Activated CD4-positive, alpha-beta T cell treated with anti-CD3 and anti-CD28 coated beads for 4 hours (primary cell): ENCODE measurements at places on chromosomes 7 and 10.

GRCh38 chr10:38038107-38038931 is 27.8 kb downstream of the ZNF33A start:
- no peak for DNase-seq

GRCh38 chr7:96321658-96322372 is at the start of gene SLC25A13:
Gene SLC25A13 (minus strand): TSS chr7:96322098. CDS start chr7:96321956, 142 bp downstream.
- DNase-seq = peak; percentile 43

DNA sequence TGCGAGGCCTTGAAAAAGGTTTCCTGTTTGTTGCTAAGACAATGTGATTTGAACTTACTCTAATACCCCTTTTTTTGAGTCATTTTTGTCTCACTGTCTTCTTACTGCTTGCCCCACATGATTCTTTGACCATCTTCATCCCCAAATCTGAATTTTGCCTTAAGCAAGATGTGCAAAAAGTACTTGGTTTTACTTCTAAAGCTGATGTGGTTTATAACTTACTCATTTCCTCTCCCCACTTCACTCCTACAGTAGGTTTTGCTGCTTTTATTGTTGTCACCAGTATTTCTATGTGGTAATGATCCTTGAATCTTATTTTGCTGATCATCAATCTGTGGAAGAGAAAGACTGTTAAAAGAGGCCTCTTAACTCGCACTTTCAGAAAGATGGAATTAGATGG is 396.4 kb downstream of the SDK1 start:
- DNase-seq = no peak

DNA sequence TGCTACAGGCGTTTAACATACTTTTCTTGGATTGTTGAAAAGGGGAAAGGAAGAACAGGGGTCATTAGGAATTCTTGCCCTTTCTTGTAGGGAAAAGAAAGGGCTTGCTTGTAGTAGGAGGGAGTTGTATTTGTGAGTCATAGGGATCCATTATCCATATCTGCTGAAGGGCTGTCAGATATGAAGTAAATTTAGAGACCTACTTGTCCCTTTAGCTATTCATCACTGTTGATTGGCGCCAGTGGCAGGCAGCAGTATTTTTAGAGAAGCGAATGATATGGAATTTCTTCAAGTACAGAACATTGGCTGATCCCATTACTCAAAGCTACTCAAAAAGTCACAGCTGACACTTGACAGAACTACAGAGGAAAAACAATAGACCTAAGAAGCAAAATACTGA is 97.7 kb downstream of the CELF2 start:
- no peak for DNase-seq

GRCh38 chr7:148676291-148676690 is 22.4 kb upstream of the CUL1 start:
- DNase-seq = no peak

- peak; percentile 18 for DNase-seq
These were observed 743 bp upstream of the ZCCHC24 start for GRCh38 chr10:79445977-79446757.

- DNase-seq = no peak
These were observed 475.5 kb downstream of the RPS24 start for GRCh38 chr10:78508955-78509748.

DNA sequence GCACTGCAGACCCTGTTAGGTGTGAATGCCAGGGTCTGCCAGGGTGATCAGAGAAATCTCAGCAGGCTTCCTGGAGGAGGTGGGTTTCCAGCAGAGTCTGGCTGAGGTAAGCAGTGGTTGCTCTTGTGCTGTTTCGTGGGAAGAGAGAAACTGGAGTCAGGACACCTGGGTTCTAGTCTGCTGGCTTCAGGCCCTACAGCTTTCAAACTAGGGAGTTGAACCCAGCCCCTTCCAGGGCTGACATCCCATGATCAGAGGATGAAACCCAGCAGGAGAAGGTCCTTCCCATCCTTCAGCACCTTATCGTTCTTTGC is 116.8 kb downstream of the CDH23 start:
- DNase-seq = no peak

DNA sequence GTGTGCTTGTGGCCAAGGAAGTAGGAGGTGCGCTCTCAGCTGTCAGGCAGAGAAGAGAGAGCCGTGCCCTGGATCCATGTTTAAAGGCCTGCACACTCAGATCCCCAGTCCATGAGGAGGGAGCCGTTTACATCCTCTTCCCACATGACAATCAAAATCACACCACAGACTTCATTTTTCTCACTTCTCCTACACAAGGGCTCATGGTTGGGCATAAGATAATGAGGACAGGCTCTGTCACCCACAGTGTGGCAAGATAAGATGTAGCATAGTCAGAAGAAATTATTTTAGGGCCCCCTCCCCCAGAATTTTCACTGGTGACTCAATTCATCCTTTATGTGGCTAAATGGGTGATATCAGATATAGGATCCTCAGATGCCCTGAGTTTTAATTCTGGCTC is 35.9 kb upstream of the INHBA start:
- DNase-seq = no peak

GRCh38 chr7:96539471-96539870 is 170.2 kb downstream of the SEM1 start:
- DNase-seq = no peak

DNA sequence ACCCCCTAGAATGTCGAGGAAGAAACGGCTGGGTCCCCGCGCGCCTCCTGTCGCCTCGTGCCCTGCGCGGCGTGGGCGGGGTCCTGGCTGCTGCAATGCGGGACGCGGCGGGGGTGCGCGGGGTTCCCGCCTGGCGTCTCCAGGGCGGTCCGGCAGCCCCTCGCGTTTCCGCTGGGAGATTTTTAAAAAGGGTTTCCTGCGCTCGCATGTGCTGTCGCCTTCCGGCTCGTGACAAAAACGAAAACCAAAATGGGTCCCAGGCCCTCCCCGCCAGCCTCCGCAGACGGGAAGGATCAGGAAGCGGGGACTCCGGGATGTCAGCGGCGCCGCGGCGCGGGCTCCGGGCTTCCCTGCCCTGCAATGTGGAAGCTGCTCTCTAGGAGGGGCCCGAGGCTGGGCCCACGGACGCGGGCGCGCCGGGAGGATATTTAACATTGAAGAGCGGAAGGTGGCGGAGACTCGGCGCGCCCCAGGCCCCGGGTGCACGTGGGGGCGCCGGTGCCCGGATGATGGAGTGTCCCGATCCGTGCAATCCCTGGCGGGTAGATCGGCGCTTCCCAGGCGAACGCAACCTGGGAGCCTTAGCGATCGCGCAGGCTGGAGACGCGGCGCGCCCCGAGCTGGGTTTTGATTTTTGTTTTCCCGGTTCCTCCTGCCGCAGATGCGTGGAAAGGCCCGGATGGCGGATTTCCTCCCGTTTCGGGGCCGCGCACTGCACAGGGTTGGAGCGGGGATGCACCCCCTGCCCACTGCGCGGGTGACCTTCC is 1.0 kb downstream of the PFKP start:
- peak; percentile 66 for DNase-seq

GRCh38 chr7:151017370-151017952 is 6.8 kb downstream of the ATG9B start:
- DNase-seq = no peak

DNA sequence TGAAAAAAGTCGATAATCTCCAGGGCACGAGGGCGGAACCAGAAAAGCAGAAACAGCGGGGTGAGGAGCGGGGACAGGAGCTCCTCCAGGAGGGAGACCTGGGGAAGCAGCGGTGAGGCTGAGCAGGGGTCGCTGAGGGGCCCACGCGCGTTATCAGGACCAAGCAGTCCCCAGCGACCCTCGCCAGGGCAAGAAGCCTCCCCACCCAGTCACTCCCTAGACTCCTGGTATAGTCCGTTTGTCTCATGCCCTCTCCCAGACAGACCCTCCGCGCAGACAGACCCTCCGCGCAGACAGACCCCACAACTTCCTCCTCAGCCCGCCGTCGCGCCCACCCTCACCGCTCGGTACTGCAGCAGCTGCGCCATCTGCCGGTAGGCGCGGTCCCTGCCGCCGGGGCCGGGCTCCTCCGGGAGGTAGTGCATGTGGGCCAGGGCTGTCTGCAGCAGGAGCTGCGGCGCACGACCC is 6.3 kb downstream of the ATG9B start:
- DNase-seq = peak; percentile 72

DNA sequence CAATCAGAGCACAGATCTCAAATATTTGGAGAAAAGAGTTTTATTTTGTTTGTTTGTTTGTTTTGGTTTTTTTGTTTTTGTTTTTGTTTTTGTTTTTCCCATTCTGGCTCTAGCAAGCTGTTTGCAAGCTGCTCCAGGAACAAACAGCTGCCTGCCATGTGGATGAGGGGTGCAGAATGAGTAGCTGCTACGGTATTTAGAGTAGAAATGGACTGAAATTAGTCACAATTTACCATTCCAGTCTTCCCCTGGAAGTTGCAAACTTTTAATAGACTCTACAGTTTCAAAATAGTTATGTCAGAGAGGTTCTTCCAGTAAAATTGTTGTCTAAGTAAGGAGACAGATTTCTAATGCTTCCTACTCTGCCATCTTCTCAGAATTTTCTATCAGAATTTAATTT is 27.1 kb upstream of the TAS2R16 start:
- no peak for DNase-seq

DNA sequence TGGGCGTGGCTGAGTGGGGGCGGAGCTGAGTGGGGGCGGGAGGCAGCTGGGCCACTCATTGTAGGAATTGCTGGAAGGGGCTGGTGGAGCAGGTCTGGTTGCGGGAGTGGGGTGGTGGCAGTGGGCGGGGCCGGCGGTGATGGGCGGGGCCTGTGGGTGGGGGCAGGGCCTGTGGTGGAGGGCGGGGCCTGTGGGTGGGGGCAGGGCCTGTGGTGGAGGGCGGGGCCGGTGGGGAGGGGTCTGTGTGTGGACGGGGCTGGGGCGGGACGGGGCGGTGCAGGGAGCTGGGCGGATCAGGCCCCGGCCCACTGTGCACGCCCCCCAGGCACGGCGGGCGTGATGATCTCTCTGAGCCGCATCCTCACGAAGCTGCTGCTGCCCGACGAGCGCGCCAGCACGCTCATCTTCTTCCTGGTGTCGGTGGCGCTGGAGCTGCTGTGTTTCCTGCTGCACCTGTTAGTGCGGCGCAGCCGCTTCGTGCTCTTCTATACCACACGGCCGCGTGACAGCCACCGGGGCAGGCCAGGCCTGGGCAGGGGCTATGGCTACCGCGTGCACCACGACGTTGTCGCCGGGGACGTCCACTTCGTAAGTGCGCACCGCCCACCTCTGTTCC is 14.0 kb downstream of the SLC29A4 start:
- DNase-seq = peak; percentile 68

DNA sequence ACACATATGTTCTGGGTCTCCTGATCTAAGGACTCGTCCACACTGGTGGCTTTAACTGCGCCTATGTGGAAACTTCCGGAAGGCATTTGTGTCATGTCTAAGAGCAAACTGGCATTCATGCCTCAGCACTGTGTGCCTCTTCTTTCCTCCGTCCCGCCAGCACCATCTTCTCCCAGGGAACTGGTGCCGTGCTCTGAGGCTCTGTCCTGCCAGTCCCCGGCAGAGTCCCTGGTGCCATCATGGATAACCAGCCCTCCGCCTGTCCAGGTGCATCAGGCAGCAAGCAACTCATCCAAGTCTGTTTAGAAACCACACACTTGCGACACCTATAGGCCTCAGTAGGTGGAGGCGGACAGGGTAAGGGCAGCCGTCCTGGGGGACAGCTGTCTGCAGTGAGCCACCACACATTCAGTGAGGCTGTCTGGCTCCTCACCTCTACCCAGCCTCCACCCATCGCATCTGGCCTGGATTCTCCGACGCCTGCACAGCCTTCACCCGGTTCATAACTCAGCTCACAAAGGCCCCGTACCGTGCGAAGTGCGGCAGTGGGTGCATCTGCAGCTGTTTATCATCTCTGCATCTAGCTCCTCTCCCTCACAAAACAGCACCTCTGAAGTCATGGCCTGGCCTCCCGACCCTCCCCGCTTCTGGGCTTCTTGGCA is 162.7 kb downstream of the DIP2C start:
- DNase-seq = no peak

DNA sequence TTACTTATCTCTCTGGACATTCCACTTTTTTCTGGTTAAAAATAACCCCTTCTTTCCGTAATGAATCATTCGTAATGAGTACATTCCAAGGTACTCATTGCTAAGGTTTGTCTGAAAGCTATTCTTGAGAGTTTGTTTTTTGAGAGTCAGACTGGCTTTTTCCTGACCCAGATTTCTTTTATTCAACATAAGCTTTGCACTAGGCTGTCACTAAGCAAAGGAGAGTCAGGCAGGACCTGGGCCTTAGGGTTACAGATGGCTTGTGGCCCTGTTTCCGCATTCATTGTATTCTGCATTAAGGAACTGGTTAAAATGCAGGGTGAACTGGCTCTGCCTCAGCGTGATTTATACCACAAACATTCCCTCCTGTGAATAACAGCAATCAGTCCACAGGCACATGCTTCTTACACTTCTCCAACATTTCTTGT is 84.1 kb downstream of the POM121L12 start:
- DNase-seq = no peak

DNA sequence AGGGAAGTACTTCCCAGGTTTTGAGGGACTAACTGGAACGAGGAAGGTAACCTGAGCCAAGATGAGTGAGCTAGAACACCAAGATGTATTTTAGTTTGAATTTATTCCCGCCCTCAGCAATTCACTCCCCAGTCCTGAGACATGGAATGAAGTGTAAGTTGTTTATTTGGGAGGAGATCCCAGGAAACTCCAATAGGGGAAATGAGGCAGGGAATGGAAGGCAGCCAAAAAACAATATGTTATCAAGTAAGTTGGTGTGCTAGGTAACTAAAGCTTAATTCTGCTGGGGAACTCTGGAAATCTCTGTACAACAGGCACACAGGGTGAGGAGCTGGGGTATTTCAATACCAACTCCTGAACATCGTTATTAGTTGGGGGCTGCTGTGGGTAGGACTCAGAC is 189.7 kb upstream of the HDAC9 start:
- DNase-seq = no peak

- DNase-seq = no peak
These were observed 53.3 kb upstream of the TMEM236 start for GRCh38 chr10:17698696-17699095.
